ENCODE measurements at places on chromosomes 6 and 20.
A peak's percentile ranks its signal among the peaks of the same experiment; 100 is the strongest.

GRCh38 chr6:6946206-6947155 is 161.3 kb upstream of the RREB1 start:
- DNase-seq, result no peak

DNA sequence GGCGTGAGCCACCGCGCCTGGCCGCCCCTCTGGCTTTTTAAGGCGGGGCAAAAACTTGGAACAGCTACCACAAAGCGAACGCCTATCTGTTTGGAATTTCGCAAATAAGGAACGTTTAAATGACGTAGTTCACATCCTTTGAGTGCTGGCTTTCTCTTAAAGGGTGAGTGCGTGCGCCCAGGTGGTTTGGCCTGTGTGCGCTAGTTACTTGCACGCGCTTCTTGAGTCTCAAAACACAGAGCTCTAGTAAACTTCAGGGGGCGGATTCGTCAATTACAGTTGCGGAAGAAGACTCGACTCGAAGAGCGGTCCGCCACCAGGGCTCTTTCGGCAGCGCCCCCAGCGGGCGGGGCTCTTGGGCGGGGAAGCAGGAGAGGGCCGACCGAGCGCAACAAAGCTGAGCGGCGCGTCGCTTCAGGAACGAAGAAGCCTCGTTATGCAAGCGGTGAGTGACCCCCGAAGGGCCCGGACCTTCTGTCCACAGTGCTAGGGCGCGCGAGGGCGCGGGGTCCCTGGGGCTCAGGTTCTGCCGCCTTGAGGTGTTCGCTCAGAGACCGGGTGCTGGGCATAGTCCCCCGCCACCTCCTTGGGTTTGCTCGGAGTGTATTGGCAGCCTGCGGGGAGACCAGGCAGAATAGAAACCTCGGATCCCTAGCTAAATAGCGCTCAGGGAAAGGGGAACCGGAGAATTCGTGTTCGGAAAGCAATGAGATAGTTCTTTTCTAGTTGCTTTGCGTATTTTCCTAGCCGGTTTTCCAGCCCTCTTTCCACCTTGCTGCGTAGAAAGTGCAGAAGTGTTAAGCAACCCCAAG is at the start of gene SYCP2L:
Gene SYCP2L (plus strand): TSS at position 362 of the 812 bp plus-strand sequence. CDS start 75 bp downstream, at position 437.
- peak; percentile 7 for DNase-seq

DNA sequence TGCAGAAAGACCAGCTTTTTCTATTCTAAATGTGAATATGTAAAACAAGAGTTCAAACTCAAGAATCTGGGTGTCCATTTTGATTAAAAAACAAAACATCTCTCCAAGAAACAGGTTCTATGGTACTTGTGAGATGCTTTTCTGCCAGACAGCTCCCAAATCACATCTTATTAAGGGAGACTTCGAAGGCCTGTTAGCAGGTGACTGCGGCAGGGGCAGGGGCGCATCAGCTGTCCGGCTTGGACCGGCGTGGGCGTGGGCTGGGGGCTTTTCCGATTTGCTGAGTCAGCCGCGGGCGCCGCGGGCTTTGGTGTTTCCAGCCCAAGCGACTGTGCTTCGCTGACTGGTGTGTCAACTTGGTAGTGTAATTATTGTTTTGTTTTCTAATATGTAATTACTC is 32.6 kb downstream of the TFAP2A start:
- no peak for DNase-seq

GRCh38 chr6:151998784-151999183 is 191.3 kb downstream of the ESR1 start:
- no peak for DNase-seq

GRCh38 chr6:52596371-52597028 is 19.6 kb upstream of the TRAM2 start:
- DNase-seq, result no peak

DNA sequence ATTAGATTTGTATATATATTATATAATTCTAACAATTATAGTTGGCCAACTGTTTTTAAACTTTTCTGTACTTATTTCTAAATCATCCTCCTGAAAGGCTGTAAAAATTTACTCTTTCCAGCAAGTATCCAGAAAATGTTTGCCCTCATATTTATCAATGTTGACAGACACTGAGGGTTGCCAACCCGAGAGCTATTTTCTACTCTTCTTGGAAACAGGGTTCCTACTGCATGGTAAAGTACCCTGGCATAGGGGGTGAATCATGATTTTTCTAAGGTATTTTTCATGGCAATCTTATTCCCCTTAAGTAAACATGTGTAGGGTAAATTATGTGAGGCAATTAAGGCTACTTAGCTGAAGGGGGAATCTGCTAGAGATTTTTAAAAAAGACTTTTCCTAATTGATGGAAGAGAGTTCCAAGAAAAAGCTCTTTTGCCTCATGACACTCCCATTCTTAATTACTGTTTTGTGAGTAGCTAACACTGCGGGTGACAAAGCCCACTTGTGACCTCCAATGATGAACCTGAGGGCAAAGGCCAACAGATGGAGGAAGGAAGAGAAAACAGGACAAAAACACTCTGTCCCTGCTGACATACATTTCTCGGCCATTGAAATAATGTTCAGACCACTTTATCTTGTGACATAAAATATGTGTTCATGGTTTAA is 37.9 kb downstream of the GPX5 start:
- no peak for DNase-seq

DNA sequence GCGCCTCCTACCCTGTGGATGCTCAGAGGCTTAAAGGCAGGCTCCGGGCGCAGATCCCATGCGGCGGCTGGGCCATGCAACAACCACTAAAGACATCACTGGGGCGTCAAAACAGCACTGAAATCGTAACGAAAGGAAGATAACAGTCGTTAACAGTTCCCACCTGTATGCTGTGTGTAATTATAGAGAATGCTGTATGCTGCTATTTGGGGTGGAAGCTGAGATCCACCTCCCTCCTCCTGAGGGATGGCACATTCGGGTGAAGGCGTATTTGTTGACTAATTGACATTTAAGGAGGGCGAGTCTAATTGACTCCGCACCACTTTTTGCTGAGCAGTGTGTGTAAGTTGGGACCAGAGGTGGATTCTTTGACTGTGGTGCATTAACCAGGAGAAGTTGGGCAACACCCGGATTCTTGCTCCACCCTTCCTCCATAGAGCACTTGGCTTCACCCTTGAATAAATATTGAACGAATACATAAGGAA is 687 bp downstream of the SLC35A1 start:
- DNase-seq, result peak; percentile 41

- DNase-seq, result peak; percentile 19
Observed at GRCh38 chr6:57267586-57268293, 45.6 kb upstream of the RAB23 start.

DNA sequence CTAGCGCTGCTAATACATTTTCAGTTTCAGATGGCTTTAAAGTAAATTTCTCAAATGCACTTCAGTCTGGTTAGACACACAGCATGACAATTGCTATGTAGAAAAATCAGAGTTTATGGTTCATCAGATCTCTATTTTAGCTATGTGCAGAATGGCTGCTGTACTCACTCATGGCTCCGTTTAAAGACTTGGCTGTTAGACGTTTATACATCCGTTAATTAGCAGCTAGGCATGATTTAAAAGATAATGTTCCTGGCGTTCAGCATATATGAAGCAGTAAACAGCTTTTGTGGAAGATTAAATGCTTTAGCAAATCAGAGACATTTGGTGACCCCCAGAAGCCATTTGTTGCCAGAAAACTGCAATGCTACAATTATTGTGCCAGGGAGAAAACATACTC is 350.0 kb upstream of the MANEA start:
- DNase-seq, result no peak

GRCh38 chr6:34930221-34930620 is 41.2 kb downstream of the ANKS1A start:
- no peak for DNase-seq

DNA sequence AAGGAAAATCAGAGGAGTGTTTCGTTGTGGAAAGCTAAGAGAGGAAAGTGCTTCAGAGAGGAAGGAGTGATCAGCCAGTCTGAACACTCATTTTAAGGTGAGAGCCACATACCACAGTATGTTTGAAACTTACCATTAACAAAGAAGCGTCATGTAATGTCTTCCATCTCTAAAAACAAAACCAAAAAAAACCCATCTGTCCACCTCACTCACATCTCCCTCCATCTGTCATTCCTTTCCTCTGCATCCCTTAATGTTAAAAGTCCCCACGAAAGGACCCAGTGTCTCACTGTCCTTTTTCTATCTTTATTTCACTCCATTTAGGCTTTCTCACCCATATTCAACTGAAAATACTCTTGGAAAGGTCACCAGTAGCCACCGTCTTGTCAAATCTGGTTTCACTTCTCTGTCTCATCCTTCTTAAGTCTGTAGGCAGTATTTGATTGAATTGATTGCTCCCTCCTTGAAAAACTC is 59.4 kb upstream of the GNRH2 start:
- no peak for DNase-seq

GRCh38 chr6:88982720-88983119 is 19.3 kb upstream of the RNGTT start:
- no peak for DNase-seq

GRCh38 chr6:158160932-158161539 is 7.0 kb downstream of the SERAC1 start:
- no peak for DNase-seq

DNA sequence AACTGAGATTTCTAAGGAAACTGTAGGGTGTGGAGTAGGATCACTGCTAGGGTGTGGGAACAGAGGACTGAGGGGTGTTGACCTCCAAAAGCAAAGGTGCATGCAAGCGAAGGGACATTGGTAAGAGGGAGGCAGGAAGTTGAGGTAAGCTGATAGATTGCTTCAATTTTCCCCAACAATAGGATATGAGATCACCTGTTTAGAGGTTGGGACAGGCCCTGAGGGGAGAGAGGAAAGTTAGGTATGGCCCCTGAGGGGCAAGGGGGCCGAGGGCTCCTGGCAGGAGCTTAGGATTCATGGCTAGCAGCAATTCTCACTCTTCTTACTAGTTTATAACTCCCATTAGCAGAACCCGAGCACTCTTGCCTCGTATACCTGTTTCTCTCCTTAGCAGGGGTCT is 106.8 kb upstream of the RPS6KA2 start:
- DNase-seq, result no peak

DNA sequence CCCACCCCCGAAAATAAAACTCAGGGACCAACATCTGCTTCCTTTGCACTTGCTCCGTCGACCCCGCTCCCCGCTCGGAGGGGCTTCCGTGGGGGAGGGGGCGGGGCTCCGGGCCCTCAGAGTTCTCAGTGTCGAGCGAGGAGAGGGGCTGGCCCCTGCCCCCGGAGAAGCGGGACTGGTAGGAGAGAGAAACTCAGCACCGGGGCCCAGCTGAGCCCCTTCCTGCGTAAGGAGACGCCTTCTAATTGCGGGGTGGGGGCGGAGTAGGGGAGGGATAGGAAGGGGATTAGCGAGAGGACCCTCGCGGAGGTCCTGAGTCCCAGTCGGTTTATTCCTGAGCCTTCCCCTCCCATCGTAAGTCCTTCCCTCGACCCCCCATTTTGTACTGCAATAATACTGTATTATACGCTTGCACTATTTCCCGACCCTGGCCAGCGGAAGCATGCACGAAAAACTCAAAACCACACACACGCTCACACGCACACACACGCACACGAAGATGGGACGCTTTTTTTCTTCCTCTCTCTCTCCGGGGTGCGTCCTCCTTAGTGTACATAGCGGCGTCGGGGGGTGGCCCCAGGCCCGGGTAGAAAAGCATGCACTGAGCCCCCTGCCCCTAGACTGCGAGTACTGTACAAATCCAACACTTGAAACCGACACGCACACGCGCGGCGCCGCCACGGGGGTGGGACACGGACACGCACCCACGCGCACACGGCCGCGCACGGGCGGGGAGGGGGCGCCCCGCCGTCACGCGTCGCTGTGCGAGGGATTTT is 22.1 kb upstream of the SLC22A7 start:
- DNase-seq, result peak; percentile 14

- DNase-seq, result peak; percentile 72
Observed at GRCh38 chr6:26286168-26286877, 78.7 kb upstream of the BTN3A2 start.

GRCh38 chr6:144153260-144153659 is 2.9 kb downstream of the STX11 start:
- no peak for DNase-seq

GRCh38 chr6:30216096-30216495 is 2.9 kb upstream of the TRIM26 start:
- DNase-seq, result no peak

DNA sequence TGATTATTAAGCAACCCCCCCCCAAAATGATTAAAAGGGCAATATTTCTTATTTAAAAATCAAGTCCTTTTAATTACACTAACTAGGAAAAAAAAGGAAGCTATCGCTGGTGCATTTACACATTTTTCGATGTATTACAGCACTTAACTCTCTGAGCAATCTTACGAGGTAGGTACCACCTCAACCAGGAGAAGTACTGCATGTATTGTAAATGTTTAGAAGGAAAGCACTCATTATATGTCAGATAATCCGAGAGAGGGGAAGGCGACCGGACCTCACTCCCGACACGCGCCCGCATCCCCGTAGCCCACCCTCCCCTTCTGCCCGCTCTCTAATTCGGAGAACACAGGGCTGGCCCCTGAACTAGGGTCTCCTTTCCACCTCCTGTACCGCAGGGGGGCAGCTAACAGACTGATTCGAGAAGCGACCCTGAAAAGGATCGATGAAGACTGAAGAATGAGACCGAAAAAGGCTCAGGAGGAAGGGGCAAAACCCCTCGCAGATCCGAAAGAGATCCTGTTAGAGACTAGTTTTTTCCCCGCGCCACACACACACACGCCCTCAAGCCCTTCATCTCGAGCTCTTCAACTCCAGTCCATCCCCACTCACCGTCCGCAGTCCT is 337 bp downstream of the ESF1 start:
- DNase-seq, result no peak

- no peak for DNase-seq
Observed at GRCh38 chr6:43666196-43666920, 21.2 kb downstream of the MRPS18A start.

DNA sequence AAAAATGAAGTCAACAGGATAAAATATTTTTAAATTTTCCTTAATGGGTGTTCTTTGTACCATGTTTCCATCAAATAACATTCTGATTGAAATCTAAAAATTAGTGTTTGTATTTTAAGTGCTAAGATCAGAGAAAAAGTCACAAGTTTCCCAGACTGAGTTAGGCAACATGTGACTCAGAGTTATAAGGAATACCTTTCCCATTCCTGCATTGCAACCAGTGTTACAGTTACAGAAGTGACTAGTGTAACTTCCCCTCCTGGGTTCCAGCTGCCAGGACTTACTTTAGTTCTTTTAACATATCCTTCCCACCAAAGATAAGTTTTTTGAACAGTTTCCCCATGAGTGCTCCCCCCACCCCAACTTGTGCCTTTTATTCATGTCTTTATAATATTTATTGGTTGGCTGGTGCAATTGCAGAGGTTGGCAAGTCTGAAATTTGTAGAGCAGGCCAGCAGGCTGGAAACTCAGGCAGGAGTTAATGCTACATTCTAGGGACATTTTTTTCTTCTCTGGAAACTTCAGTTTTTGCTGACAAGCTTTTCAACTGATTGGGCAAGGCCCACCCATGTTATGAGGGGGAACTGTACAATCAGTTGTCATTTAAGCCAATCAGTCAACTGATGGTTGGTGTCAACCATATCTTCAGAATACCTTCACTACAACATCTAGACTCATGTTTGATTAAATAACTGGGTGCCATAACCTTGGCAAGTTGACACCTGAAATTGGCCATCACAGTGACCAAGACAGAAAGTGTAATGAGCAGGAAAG is 22.9 kb upstream of the ESR1 start:
- DNase-seq, result no peak

- DNase-seq, result no peak
Observed at GRCh38 chr6:49653942-49654341, 17.3 kb upstream of the RHAG start.

- no peak for DNase-seq
Observed at GRCh38 chr20:3162080-3162611, 2.5 kb upstream of the FASTKD5 start.
